Activated CD8-positive, alpha-beta T cell treated with anti-CD3 and anti-CD28 coated beads for 36 hours (primary cell): ENCODE measurements at places on chromosomes 7 and 10. TPM values are rescaled to one million over a fixed set of nuclear protein-coding genes. Genes with fewer than 3 reads are reported as not detected.

DNA sequence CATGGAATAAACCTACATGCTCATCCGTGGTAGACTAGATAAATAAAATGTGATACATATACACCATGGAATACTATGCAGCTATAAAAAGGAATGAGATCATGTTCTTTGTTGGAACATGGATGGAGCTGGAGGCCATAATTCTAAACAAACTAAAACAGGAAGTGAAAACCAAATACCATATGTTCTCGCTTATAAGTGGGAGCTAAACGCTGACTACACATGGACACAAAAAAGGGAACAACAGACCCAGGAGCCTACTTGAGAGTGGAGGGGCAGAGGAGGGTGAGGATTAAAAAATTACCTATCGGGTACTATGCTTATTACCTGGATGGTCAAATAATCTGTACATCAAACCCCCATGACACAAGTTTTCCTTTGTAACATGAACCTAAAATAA lies 68.7 kb upstream of the SEC61G start:
- DNase-seq, result no peak
- no peak overlapping the region for H3K27ac ChIP-seq
- no peaks in the 10 kb centered on the region for H3K36me3 ChIP-seq

DNA sequence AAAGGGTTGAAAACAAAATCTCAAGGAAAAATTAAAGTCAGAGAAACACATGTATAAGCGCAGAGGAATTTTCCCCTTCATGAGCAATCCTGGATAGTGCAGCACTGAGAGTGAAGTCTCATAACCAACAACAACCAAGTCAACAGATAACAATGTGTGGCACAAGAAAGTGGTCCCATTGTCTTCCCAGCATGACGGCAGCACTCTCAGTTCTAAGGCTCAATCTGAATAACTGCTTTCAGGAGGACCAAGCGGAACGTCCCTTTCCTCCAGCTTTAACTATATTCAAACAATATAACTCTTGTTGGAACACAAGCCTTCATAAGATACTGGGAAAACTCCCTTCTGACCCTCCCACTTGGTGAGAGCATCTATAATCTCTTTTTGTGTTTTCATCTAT lies 137.9 kb downstream of the RAPGEF5 start:
- no peak overlapping the region for H3K27ac ChIP-seq
- H3K36me3 ChIP-seq, result no peaks in the 10 kb centered on the region
- H3K27me3 ChIP-seq, result peaks cover 5% of the 10 kb centered on the region
- H3K4me1 ChIP-seq, result no peaks in the 10 kb centered on the region
- H3K4me3 ChIP-seq, result no peak overlapping the region
- no peak for DNase-seq

Gene CPED1
- total RNA-seq, result not detected

- H3K4me1 ChIP-seq, result no peaks in the 10 kb centered on the region
- H3K36me3 ChIP-seq, result no peaks in the 10 kb centered on the region
- no peak overlapping the region for H3K27ac ChIP-seq
- DNase-seq, result no peak
- H3K27me3 ChIP-seq, result no peaks in the 10 kb centered on the region
Observed at GRCh38 chr7:2288503-2288902, 25.7 kb downstream of the SNX8 start.

Gene NT5C3A
- total RNA-seq, result 34.2 TPM

Gene CHAT
- not detected for total RNA-seq

GRCh38 chr10:59096631-59097030 lies 79.8 kb upstream of the PHYHIPL start:
- H3K4me1 ChIP-seq, result no peaks in the 10 kb centered on the region
- H3K4me3 ChIP-seq, result no peak overlapping the region
- no peak overlapping the region for H3K27ac ChIP-seq
- H3K36me3 ChIP-seq, result no peaks in the 10 kb centered on the region
- DNase-seq, result no peak

GRCh38 chr10:89515031-89515841 lies 20.2 kb downstream of the SLC16A12 start:
- DNase-seq, result no peak
- no peaks in the 10 kb centered on the region for H3K36me3 ChIP-seq
- no peaks in the 10 kb centered on the region for H3K4me1 ChIP-seq
- H3K27ac ChIP-seq, result no peak overlapping the region

Gene FAM237B
- total RNA-seq, result not detected

Gene URGCP
- 19.4 TPM for total RNA-seq

Gene NPY4R
- not detected for total RNA-seq

Gene OR2A42
- not detected for total RNA-seq

GRCh38 chr7:83796760-83797159 lies 147.8 kb upstream of the SEMA3E start:
- DNase-seq, result no peak
- H3K27ac ChIP-seq, result no peak overlapping the region
- H3K4me3 ChIP-seq, result no peak overlapping the region
- H3K4me1 ChIP-seq, result no peaks in the 10 kb centered on the region
- no peaks in the 10 kb centered on the region for H3K36me3 ChIP-seq
- H3K27me3 ChIP-seq, result no peaks in the 10 kb centered on the region

Gene RBM20
- total RNA-seq, result 0.38 TPM
